ENCODE measurements at places on chromosomes 3 and 15.

DNA sequence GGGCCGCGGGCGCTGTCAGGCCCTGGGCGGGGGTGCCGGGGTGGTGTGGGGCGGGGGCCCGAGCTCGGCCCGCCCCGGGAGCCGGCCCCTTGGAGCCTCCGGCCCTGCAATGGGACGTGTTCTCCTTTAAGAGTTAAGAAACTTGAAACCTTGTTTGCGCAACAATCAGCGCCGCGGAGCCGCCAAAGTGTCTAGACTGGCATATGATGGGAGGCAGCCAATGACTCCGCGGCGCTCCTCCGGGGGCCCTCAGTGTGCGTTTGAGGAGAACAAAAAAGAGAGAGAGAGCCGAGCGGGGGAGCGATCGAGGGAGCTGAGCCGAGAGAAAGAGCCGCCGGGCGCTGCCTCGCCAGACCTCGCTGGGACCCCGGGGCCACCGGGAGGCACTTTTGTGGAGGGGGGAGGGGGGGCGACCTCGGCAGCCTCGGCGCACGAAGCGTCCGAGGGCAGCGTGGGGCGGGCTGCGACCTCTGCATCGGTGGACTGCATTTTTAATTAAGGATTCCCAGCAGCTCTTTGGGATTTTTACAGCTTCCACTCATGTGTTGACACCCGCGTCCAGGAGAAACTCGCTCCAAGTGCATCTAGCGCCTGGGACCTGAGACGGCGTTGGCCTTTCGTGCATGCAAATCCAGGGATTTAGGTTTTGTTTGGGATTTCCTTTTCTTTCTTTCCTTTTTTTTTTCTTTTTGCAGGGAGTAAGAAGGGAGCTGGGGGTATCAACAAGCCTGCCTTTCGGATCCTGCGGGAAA is at the start of gene SMAD6:
SMAD6 (plus strand) TSS at position 202 of the 752 bp plus-strand sequence. CDS start 1,023 bp downstream, outside the sequence.
- peak; percentile 88 for DNase-seq

DNA sequence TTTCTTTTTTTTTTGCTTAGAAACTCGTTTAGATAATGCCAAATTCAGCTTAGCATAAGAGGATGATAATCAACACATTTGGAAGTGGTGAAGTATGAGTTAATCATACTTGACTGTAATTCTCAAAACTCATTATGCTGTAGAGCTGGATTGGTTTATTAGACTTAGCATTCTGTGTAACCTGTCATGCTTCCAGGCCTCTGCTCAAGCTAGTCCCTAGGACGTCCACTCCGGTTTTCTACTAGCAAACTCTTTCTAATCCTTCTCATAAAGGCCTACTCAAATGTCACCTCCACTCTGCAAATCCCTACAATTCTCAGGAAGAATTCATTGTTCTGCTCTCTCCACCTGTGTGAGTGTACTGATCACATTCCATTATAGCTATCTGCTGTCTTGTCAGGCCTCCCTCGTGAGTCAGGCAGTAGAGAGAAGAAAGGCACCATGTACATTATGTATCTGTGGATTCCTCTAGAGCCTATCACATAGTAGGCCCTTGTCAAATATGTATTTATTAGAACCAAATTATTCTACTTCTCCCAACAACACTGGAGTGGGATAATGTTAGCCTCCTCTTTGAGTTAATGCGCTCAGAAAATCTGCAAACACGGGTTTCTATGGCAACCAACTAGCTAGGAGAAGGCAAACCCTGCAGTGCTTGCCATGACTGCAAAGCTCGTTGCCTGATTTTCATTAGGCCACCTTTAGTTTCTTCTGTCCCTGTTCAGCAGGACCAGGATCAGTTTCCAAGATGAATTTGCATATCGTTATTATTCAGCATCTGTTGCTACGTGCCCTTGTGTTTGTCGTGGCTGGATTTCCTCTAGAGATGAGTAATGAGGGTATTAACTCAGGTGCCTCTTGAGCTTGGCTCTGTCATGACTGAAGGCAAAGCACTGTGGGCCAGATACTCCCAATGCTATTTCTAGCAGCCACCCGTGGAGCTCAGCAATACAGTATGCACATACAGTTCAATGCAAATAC is 30.7 kb downstream of the ATP13A5 start:
- DNase-seq = no peak

GRCh38 chr3:114644367-114644766 is 350.5 kb downstream of the TIGIT start:
- DNase-seq = no peak

DNA sequence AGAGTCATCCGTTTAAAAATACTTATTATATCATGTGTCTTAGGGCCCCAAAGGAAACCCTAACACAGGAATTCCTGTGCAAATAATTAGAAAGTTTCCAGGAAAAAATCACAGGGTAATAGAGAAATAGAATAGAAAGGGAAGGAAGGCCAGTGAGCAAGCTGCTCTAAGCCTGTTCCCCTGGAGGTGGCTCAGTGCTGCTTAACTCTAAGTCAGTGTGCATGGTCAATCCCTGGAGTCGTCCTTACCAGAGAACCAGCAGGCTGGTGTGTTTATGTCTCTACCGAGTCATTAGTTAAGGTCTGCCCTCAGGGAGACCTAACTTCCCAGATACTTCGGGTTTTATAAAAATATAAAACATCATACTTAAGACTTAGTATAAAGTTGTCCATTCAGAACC is 21.0 kb upstream of the MCF2L2 start:
- no peak for DNase-seq

DNA sequence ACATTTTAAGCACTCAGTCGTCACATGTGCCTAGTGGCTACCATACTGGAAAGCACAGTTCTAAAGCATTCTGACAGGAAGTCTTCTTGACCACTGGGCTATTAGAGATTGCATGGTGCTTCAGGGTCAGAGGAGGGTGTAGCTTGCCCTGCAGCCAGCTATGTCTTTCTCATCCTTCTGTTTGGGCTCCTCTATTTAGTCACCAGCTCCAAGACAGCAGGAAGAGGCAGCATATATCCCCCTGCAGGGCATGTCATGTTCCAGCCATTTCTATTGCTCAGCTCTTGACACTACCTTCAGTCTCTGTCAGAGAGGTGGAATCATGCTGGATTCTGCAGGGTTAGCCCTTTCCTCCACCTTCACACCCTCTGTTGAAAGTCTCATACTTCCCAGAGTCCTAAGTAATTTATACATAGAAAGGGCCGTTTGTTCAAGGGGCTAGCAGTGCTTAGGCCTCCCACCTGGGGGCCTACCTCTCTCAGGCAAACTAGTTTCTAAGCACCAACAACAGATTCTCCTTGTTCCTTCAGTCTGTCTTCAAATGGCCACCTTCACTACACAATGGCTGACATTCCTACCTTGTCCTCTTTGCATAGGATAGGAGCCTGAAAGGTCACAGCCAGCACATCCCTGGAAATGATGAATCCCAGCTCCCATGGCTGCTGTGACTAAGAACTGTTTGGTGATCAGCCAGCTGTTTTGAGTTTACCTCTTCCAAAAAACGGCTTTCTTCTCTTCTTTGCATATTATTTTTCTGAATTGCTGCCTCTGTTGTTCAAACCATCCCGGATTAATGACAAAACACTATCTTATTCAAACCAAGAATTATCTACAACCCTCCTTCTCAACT is 115.7 kb upstream of the BFSP2 start:
- no peak for DNase-seq

DNA sequence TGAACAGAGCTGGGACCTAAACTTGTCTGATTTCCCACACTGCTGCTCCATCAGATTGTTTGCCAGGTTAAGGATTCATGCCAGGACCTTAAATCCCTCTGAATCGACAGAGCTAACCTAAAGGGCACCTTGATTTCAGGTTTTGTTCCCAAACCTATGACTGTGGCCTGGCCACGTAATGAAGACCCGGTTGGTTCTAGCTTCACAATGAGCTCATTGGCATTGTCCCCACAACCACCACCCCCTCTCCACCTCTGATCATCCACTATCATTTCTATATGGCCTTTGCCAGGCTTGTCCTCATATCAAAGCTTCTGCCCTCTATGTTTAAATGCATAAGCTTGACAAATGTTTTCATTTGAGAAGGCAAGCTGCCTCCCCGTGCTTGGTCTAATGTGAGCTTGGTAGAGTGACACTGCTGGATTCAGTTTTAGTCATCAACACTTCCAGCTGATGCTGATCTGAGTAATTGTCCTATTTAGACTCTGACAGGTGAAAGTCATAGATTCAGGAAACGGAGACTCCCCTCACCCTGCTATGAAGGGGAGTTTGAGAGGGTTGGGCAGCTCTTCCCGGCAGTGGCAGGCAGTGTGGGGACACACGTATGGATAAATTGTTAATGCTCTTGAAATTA is 407.1 kb upstream of the CFAP20DC start:
- no peak for DNase-seq
